ENCODE measurements at places on chromosomes 5 and 9. TPM values are rescaled to one million over a fixed set of nuclear protein-coding genes. Genes with fewer than 3 reads are reported as not detected.

DNA sequence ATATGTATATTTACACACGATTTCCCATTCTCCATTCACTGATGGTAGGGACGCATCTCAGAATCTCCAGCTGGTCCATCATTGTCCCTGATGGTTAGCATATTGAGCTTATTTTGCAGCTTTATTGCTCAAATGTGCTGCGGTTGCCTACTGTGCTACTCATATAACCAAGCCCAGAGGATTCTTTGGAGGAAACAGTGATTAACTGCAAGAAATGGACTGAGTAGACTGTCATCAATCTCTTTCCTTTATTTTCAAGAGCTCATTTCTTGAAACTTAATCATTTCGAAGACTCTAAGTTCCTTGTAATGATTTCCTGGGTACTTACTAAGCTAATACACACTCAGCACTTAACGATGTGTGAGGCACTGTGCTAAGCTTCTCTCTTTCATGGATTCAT, 119.0 kb downstream of the MAT2B start:
- H3K36me3 ChIP-seq: no peaks in the 10 kb centered on the region
- H3K4me3 ChIP-seq: no peak overlapping the region
- H3K4me1 ChIP-seq: no peaks in the 10 kb centered on the region
- no peaks in the 10 kb centered on the region for H3K27me3 ChIP-seq
- H3K27ac ChIP-seq: no peak overlapping the region
- no peak for DNase-seq

DNA sequence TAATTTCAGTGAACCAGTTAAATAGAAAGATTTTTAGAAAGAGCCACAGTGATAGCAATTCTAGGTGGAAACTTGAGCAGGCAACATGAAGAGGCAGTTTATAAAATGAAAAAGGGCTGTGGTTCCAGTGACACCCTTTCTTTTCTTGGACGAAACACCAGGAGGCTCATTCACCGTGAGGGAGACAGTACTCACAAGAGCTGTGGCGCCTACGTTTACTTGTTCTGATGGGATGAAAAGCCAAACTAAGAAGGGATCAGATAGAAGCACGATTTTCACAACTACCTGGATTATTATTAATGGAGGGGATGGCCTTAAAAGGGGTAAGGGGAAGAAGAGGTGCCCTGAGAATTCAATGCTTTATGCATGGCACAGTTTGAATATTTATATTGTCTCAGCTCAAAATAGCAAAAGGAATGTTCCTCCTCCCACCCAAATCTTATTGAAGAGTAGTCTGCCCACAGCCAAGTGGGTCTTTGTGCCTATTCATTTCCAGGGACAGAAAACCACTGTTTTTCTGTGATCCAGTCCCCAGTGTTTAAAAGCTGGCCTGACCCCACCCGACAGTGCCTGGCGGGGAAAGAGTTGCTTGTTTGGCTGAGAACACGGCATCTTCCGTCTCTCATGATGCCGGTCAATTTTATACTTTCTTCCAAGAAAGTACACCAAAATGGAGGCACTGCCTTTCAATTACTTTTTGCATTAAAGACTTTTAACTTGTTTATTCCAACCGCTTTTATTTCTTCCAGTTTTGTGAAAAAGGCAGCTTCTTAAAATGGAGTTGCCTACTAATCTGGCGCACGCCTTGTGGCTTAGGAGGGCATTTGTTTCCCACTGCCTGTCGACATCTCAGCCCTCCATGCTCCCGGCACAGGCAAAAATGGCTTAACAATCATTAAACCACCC, 51.9 kb downstream of the HABP4 start:
- no peak overlapping the region for H3K4me3 ChIP-seq
- DNase-seq: no peak
- no peaks in the 10 kb centered on the region for H3K27me3 ChIP-seq
- peak overlapping the region; percentile 74 for H3K27ac ChIP-seq
- H3K4me1 ChIP-seq: peaks cover 36% of the 10 kb centered on the region

PCDH12 gene
- polyA plus RNA-seq: 0.29 TPM

GRCh38 chr5:158451993-158452672, 593.2 kb upstream of the CLINT1 start:
- no peaks in the 10 kb centered on the region for H3K4me1 ChIP-seq
- H3K27ac ChIP-seq: no peak overlapping the region
- DNase-seq: no peak
- no peaks in the 10 kb centered on the region for H3K27me3 ChIP-seq
- no peak overlapping the region for H3K4me3 ChIP-seq

DNA sequence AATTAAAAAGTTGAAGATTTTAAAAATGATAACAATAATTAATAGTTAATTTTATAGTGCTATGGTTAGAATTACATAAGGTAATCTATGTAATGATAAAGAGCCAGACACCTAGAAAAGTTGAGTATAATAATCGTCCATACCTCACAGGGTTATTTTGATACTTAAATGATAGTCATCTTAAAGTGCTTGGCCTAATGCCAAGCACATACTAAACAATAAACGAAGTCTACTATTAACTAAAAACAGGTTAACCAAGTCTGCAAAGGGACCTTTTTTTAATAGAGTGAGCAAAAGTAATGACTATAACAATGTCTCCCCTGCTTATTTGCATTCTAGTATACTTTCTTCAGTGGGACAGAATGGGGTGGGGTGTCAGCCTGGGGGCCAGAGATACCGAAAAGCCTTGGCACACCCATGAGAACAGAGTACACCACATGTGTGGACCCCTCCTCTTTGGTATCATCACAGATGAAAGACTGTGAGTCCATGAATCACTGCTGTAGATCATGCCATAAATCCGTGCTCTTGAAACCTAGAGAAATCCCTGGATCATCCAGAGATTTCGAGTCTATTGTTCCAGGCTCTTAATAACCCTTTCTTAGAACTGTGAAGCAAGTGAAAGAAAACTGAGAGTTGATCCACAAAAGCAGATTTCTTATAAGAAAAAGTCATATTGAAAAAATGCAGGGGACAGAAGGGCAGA, 249.5 kb downstream of the PRELID2 start:
- H3K27ac ChIP-seq: no peak overlapping the region
- no peak for DNase-seq
- H3K4me3 ChIP-seq: no peak overlapping the region
- H3K4me1 ChIP-seq: no peaks in the 10 kb centered on the region
- no peaks in the 10 kb centered on the region for H3K27me3 ChIP-seq

NIPBL gene
- polyA plus RNA-seq: 51.4 TPM

ROR2 gene
- 8.1 TPM for polyA plus RNA-seq

GRCh38 chr5:142833517-142834449, 63.6 kb downstream of the ARHGAP26 start:
- no peak overlapping the region for H3K4me3 ChIP-seq
- H3K4me1 ChIP-seq: peaks cover 19% of the 10 kb centered on the region
- DNase-seq: no peak
- H3K36me3 ChIP-seq: no peaks in the 10 kb centered on the region

- peaks cover 71% of the 10 kb centered on the region for H3K4me1 ChIP-seq
- peak overlapping the region; percentile 41 for H3K4me3 ChIP-seq
- H3K27me3 ChIP-seq: peaks cover 81% of the 10 kb centered on the region
- no peak overlapping the region for H3K27ac ChIP-seq
- DNase-seq: peak; percentile 60
Measured at GRCh38 chr9:116285320-116285719, 131.7 kb downstream of the PAPPA start.

DNA sequence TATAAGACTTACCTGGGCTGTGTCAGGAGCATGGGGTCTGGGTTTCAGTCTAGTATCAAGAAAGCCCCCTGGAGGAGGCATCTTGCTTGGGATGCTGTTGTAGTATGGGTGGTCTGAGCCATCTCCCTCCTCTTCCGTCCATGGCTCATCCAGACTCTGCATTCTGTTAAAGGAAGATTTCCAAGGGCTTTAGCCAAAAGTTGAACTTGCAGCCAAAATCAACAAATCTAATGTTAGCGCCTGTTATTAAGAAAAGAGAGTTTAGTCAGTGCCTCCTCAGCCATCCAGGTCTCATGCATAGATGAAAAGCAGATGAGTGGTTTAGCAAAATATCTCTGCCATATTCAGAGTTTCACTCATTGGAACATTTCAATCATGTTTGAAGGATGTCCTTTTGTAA, 55.6 kb downstream of the S1PR3 start:
- no peak for DNase-seq
- no peak overlapping the region for H3K27ac ChIP-seq
- H3K4me3 ChIP-seq: no peak overlapping the region
- H3K4me1 ChIP-seq: no peaks in the 10 kb centered on the region

- DNase-seq: peak; percentile 87
- peaks cover 8% of the 10 kb centered on the region for H3K4me1 ChIP-seq
- peaks cover 16% of the 10 kb centered on the region for H3K27me3 ChIP-seq
- no peak overlapping the region for H3K4me3 ChIP-seq
Measured at GRCh38 chr5:148482697-148483462, 99.1 kb downstream of the FBXO38 start.

GRM6 gene
- 0.50 TPM for polyA plus RNA-seq

GRCh38 chr9:86054695-86055094, 44.7 kb downstream of the GOLM1 start:
- H3K27me3 ChIP-seq: no peaks in the 10 kb centered on the region
- H3K36me3 ChIP-seq: no peaks in the 10 kb centered on the region
- DNase-seq: no peak
- H3K4me3 ChIP-seq: no peak overlapping the region

GRCh38 chr9:85112391-85112790, 442.9 kb downstream of the NTRK2 start:
- H3K4me1 ChIP-seq: no peaks in the 10 kb centered on the region
- no peak for DNase-seq
- no peak overlapping the region for H3K27ac ChIP-seq
- no peaks in the 10 kb centered on the region for H3K27me3 ChIP-seq
- H3K4me3 ChIP-seq: no peak overlapping the region

SHOC1 gene
- polyA plus RNA-seq: 0.21 TPM

PHF24 gene
- polyA plus RNA-seq: 0.05 TPM

DNA sequence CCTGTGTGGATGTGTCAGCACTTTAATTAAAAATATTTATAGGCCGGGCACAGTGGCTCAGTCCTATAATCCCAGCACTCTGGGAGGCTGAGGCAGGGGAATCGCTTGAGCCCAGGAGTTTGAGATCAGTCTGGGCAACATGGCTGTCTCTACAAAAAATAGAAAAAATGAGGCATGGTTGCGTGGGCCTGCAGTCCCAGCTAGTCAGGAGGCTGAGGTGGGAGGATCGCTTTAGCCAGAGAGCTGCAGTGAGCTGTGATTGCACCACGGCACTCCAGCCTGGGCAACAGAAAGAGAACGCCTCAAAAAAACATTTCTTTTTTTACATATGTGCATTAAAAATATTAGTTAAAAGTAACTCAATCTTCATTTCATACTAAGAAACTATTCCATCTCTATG, 6.2 kb downstream of the TBC1D9B start:
- H3K27ac ChIP-seq: no peak overlapping the region
- no peak overlapping the region for H3K4me3 ChIP-seq

DNA sequence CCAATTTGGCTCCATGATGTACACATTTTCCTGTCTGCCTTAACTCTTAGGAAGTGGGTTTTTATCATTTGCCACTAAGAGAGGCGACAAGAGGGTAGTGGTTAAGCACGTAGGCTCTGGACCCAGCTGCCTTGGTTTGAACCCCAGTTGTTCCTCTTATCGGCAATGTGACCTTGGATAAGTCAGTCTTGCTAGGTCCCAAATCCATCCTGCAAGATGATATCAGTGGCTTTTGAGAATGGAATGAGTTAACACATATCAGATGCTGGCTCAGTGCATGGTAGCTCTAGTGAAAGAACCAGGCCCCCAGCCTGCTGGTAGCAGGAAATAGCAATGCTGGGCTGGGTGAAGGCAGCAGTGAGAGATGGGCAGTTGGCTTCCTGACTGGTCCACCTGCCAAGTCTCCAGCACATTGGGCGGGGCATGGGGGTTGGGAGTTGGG, 72.5 kb downstream of the STK10 start:
- no peaks in the 10 kb centered on the region for H3K27me3 ChIP-seq
- H3K4me3 ChIP-seq: no peak overlapping the region
- 0 out of 2 replicates have a peak overlapping the region, but pooled peaks have one; percentile 9 for H3K27ac ChIP-seq
- no peaks in the 10 kb centered on the region for H3K36me3 ChIP-seq

DNA sequence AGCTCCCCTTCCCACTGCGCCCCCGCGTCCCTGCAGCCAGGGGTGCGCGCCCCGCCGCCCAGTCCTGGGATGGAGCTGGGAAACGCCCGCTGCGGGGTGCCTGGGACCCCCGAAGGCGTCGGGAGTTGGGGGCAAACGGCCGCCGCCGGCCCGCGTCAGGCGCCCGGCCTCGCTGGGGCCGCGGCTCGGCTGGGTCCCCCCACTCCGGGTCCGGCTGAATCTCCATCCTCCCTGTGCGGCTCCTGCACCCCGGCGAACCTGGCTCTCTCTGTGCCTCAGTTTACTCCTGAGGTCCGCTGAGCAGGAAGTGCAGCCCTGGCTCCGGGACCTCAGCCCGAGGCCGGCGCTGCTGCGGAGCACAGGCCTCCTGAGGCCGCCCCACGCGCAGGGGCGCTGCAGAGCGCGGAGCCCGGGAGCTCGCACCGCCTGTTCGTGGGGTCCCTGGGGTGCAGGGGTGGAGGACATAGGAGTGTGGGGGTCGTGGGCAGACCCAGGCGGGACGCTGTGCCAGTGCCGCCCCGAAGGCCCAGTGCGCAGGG, 13.9 kb upstream of the TMEM250 start:
- no peak overlapping the region for H3K27ac ChIP-seq
- DNase-seq: no peak
- peaks cover 4% of the 10 kb centered on the region for H3K4me1 ChIP-seq
- no peaks in the 10 kb centered on the region for H3K36me3 ChIP-seq
- H3K4me3 ChIP-seq: peak overlapping the region; percentile 58

TSSK1B gene
- polyA plus RNA-seq: not detected

DNA sequence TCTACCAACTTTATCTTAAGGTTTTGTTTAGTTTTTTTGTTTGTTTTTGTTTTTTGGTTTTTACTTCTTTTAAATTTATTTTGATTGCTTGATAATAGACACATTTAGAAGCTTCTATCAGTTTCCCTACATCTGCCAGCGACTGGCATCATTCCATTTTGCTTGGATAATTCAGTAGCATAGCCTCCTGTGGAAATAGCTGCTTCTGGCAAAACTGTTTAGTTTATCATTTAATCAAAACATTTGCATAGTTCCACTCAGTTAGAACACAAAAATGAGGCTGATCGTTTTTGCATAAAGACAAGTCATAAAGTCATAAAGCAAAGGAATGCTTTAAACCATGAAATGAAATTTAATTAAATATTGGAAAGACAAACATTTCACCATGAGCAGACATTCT, 133.7 kb upstream of the NFIL3 start:
- no peak overlapping the region for H3K27ac ChIP-seq

FRMD3 gene
- polyA plus RNA-seq: 0.64 TPM

PRUNE2 gene
- polyA plus RNA-seq: 10.6 TPM

- no peak for DNase-seq
- H3K36me3 ChIP-seq: no peaks in the 10 kb centered on the region
- peak overlapping the region; percentile 14 for H3K4me3 ChIP-seq
- peaks cover 51% of the 10 kb centered on the region for H3K27me3 ChIP-seq
- H3K27ac ChIP-seq: no peak overlapping the region
Measured at GRCh38 chr5:143400541-143401226, 2.8 kb downstream of the NR3C1 start.

- peaks cover 7% of the 10 kb centered on the region for H3K4me1 ChIP-seq
- no peaks in the 10 kb centered on the region for H3K36me3 ChIP-seq
- peak; percentile 59 for DNase-seq
- H3K4me3 ChIP-seq: peak within 1 kb of the TSS; percentile 80
- H3K27ac ChIP-seq: no peak within 1 kb of the TSS
Measured at GRCh38 chr5:33936381-33937016, at the start of gene RXFP3. TSS of gene RXFP3 (plus strand) at chr5:33936386. CDS start at chr5:33936741, 355 bp downstream.

- H3K27ac ChIP-seq: no peak overlapping the region
- no peaks in the 10 kb centered on the region for H3K27me3 ChIP-seq
- no peaks in the 10 kb centered on the region for H3K4me1 ChIP-seq
- H3K36me3 ChIP-seq: no peaks in the 10 kb centered on the region
- no peak for DNase-seq
Measured at GRCh38 chr9:567128-567746, 274.3 kb upstream of the DMRT1 start.

All from GM23338 (cell line).